ENCODE measurements at places on chromosomes 13 and 19.

- no peak for DNase-seq
Measured at GRCh38 chr13:44287958-44288357, 85.7 kb upstream of the SERP2 start.

GRCh38 chr13:37656247-37656940 is 57.8 kb upstream of the POSTN start:
- DNase-seq, result no peak

DNA sequence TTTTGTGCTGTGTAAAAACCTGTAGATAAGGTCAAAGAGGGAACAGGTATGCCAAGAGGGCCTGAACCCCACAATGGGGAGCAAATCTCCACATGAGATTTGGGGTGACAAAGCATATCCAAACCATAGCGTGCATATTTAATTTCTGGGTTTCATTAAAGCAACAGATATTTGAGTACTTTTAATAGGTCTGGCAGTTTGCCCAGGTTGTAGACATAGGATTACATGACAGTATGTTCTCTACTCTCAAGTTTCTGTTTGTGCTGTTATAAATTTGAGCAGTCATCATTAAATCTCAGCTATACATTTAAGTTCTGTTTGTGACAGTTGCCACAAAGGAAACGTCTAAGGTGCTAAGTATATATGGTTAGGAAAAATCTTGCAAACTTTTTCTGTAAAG is 236.4 kb downstream of the ATP8A2 start:
- no peak for DNase-seq

GRCh38 chr19:13965926-13966683 is 13.8 kb downstream of the DCAF15 start:
- DNase-seq, result no peak

DNA sequence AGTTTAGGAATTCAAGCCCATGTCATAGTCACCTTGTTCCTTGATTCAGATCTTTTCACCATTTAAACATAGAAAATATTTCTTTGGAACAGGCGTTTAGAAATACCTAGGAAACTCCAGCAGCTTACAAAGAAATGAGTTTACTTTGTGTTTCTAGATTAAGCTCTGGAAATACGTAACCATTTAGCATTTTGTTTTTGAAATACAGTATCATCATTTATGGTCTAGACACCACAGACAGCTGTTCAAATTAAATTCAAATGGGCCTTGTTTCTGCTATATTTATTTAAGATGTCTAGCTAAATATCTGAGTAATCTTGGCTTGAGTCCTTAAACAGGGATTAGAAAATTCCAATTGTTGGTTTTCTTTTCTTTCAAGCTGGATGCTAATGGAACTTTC is 228.5 kb downstream of the NDFIP2 start:
- DNase-seq, result no peak

- no peak for DNase-seq
Measured at GRCh38 chr13:31054632-31055031, 107.1 kb downstream of the HSPH1 start.

- no peak for DNase-seq
Measured at GRCh38 chr13:33519561-33520467, 234.3 kb upstream of the STARD13 start.

DNA sequence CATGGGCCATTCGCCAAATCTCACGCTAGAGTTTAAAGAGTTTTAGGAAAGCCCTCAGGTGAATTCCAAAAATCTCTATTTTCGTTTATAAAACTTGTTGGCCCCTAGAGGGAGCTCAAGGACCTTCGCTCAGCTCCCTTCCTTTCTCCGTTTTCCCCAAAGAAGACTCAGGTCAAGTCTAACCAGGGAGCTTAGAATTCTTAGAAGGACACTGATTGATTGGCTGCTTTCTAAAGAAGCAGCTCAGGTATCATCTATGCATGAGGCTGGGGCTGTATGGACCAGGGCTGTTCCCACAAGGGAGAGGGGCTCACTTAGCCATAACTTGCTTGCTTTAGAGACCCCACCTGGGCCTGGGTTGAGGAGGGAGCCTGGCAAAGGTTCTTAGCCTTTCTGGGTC is 20.5 kb downstream of the DZIP1 start:
- peak; percentile 60 for DNase-seq

- peak; percentile 74 for DNase-seq
Measured at GRCh38 chr19:49442771-49443365, 1.5 kb upstream of the SLC17A7 start.

GRCh38 chr13:80444240-80445015 is 103.5 kb upstream of the SPRY2 start:
- DNase-seq, result peak; percentile 72

GRCh38 chr13:27309967-27310598 is 39.5 kb downstream of the RASL11A start:
- DNase-seq, result no peak

DNA sequence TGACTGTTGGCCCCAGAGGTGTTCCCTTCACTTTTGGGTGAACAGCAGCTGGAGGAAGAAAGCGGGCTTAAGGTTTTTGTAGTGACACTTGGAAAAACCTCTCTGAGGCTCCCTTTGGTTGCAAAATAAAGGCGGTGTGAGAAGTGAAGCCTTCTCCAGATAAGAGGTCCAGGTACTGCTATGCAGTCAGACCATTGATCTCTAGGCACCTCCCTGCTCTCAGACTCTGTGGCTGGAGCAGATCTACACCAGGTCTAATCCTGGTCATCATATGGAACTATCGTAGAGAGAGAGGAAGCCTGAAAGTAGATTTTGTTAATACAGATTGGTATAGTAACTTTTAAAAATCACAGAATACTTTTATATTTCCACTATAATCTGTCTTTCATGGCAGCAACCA is 47.5 kb downstream of the MBNL2 start:
- no peak for DNase-seq

DNA sequence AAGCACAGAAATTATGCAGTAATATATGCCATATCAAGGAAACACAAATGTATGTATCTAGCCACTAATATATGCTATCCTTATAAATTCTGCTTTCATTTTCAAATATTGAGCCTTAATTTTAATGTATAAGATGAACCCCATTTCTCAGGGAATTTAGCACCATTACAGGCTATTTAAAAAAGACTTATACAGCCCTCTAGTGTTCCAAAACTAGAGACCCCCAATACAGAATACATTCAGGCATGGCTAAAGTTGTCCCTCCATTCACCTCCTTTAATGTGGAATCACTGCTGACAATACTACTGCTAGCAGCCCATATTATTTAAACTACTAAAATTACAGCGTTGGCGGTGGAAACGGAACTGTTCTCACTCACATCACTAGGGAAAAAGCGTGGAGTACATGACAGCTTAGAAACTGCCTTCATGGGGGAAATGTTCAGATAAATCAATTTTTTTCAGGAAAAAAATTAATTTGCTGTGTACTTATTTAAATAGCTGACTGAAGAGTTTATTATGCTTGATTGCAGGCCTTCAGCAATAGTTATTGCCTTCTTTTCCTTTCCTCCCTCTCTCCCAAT is 541.0 kb downstream of the PCDH9 start:
- no peak for DNase-seq

Measured in inflammatory macrophage treated with lipopolysaccharide for 1 hour (primary cell).